ENCODE measurements at places on chromosomes 6 and 20.

DNA sequence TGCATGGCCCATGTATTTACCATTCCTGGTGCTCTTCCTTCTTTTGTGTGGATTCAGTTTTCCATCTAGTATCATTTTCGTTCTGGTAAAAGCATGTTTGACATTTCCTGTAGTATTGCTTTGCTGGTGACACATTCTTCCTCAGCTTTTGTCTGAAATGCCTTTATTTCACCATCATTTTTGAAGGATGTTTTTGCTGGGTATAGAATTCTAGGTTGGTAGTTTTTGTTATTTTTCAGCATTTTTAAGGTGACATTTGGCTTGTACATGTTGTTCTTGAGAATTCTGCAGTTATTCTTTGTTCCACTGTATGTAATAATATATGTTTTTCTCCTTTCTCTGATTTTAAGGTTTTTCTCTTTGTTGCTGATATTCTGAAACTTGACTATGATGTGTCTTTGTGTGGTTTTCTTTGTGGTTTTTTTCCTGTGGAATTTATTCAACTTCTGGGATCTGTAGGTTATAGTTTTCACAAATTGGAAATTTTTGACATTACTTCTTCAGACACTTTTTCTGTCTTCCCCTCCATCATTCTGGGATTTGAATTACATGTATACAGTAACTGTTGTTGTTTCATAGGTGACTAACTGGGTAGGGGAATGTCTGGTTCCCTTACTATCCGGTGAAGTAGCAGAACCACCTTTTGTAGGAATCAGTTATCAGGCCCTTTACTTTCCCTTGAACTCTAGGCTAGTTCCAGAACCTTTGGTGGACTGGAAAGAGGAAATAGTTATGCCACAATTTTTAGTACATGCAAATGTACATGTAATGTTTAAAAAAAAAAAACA lies 30.2 kb downstream of the SNX9 start:
- DNase-seq: no peak

DNA sequence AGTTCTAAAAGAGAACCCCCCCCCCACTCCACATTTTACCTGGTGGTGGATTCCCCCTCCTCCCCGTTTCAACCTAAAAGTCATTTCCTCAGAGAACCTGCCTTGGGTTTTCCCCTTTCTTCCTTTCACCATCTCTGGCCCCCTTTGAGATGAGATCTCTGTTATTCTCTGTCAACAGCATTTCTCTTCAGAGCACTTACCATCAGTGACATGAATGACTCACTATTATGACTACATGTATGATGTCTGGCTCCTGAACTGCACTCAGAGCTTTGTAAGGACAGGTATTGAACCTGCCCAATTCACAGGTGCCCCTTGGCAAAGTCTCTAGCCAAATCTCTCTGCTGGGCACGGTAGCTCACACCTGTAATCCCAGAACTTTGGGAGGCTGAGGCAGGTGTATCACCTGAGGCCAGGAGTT lies 61.4 kb upstream of the JARID2 start:
- DNase-seq: no peak

- peak; percentile 47 for DNase-seq
Observed at GRCh38 chr6:127290391-127291265, 24.0 kb downstream of the RNF146 start.

- no peak for DNase-seq
Observed at GRCh38 chr6:11467364-11467763, 70.2 kb upstream of the TMEM170B start.

- no peak for DNase-seq
Observed at GRCh38 chr6:25035174-25035511, 99.4 kb upstream of the RIPOR2 start.

- no peak for DNase-seq
Observed at GRCh38 chr6:160259143-160259425, 463 bp upstream of the SLC22A2 start.

DNA sequence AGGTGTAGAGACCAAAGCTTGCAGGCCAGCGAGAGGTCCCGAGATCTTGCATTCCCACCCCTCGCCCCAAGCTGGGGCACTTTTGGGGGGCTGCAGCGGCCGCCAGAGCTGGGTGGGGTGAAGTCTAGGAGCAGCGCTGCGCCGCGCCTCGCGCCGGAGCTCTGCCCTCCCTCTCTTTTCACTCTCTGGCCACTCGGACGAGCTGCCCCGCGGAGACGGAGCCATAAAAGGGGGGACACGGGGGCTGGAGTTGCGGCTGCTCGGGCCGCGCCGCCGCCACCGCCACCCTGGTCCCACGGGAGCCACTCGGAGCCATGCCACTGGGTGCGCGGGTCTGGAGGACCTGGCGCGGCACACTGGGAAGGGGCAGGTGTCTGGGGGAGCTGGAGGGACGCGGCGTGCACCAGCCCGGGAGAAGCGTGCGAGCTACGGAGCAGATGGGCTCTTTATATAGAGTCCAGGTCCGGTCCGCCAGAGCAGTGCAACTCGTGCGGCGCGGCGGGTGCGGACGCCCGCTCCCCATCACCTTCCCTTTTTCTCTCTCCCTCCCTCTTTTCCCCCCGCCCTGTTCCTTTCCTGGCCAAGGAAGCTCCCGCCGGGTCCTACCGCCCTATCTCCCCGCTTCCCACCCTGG lies 687 bp upstream of the HTR1B start:
- DNase-seq: no peak

GRCh38 chr6:112085286-112086065 lies 1.8 kb downstream of the TUBE1 start:
- DNase-seq: peak; percentile 62

GRCh38 chr6:37981626-37982025 lies 162.1 kb downstream of the ZFAND3 start:
- DNase-seq: no peak

- no peak for DNase-seq
Observed at GRCh38 chr20:5689463-5689862, 60.7 kb upstream of the SHLD1 start.

DNA sequence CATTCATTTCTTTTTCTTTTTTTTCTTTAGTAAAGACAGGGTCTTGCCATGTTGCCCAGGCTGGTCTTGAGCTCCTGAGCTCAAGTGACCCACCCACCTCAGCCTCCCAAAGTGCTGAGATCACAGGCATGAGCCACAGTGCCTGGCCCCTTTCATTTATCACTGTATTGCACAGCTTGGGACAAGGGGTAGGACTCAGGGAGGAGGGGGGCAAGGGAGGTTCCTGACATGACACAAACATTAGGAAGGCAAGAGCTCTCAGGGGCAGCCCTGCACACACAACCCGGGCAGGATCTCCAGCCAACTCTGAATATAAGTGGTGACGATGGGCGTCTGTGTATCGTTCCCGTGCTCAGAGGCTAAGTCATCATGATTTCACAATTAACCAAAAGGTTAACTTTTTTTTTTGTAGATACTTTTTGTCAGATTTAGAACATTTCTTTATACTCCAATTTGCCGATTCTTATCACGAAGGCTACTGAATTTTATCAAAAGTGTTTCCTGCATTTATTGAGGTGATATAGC lies 19.9 kb downstream of the SLC2A4RG start:
- no peak for DNase-seq

DNA sequence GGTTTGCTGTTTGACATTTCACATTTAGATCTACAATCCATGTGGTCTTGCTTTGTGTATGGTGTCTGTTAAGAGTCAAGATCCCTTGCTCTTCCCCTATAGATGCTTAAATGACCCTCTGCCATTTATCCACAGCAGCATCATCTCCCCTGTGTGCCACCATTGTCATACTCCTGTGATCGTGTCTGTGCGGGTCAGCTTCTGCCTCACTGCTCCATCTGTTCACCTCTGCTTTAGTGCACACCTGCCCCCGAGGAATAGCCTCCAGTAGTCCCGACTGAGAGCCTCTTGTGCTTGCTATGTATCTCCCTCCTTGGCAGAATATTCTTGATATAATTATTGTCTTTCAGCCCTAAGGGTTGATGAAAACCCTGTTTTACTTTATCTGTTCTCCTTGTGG lies 551.2 kb downstream of the CDH26 start:
- no peak for DNase-seq

DNA sequence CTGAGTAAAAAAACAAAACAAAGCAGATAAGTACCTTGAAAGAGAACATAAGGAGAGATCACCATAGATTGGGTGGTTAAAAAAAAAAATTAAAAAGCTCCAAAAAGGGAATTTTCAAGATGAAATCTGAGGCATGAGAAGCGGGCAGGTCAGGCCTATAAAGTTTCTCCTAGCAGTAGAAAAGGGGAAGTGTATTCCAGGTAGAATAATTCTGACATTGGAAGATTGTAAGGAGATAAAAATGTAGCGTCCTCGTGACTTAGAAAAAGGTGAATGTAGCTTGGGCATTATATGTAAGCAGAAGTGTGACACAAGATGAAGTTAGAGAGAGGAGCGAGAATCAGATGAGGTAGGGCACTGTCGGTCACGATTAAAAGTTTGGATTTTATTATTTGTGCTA lies 9.1 kb upstream of the ADGRB3 start:
- DNase-seq: no peak

- DNase-seq: no peak
Observed at GRCh38 chr20:15032352-15032622, 694.9 kb upstream of the FLRT3 start.

- DNase-seq: peak; percentile 13
Observed at GRCh38 chr6:100775667-100776066, 105.5 kb downstream of the ASCC3 start.

DNA sequence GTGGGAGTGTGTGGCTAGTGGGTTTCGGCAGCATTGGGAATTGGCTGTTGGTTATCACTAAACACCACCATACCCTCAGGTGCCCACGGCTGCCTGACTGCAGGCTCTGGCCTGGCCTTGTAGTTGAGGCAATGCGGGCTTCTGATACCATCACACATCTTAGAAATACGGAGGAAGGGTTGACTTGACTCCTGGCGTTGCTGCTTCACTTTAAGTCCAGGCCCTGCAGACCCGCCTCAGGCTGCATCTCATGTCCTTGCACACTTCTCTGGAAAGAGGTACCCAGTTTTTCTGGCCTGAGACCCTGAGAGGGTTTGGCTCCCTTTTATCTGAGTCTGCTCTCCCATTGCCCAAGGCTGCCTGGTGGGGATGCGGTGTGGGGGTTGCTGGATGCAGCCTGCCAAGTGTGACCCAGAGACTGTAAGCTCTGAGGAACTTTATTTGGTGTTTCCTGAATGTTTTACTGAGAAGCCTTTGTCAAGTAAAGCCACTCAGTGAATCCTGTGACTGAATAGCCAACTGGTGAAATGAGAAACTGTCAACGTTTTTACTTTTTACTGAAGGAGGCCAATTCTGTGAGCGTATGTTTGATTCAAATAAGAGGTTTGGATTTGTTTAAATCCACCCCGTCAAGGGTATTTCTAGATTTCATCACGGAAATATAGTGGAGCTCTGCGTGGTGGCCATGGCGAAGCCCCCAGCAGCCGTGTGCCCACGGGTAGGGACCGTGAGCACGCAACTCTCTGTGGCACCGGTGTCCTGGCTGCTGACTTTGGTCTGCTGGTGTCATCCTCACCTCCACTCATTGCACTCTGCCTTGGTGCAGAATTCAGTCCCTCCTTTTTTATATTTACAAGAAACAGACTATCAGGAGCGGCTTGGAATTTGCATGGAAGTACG lies 160.1 kb downstream of the DTNBP1 start:
- no peak for DNase-seq

- no peak for DNase-seq
Observed at GRCh38 chr6:119626884-119627619, 277.5 kb upstream of the MAN1A1 start.

DNA sequence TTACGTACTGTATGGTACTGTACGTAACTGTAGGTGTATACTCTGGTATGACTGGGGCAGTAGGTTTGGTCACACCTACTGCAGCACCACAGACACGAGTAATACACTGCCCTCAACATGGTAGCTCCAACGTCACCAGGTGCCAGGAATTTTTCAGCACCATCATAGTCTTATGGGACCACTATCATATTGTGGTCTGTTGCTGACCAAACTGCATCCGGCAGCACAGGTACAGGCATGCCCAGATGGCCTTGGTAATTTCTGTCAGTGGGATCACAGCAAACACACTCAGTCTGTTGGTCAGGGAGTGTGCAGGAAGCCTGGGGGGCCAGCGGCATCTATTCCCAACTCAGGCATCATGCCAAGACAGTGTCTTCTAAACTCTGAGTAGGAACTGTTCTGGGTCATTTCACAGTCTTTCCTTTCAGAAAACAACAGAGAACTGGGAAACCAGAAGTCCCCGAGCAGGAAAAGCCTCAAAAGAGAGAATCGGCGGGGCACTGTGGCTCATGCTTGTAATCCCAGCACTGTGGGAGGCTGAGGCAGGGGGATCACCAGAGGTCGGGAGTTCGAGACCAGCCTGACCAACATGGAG lies 5.8 kb downstream of the YTHDF1 start:
- no peak for DNase-seq

DNA sequence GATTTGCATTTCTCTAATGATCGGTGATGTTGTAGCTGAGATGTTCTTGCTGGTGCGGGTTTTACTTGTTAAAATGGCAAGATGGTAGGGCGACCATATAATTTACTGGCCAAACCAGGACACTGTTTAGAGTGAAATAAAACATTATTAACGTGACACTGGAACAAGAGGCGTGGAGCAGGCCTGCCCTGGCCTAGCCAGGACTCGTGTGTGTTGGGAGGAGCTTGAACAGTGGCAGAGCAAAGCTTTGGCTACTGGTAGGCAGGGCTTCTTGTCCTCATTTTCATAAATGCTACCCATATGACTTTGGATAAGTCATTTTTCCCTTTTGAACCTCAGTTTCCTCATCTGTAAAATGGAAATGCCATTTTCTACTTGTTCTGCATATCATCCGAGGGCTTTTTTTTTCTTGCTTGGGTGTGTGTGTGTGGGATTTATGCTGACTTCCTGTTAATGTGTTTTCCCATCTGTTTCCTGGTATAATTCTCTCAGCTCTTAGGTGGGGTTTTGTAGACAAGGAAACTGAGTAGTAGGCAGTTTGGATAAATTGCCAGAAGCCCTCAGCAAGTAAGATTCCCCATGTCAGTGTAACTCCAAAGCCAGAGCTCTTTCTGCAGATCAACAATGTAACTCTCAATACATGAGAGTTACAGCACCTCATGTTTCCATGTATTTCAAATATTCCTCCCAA lies 81.7 kb downstream of the TOX2 start:
- DNase-seq: no peak

- DNase-seq: no peak
Observed at GRCh38 chr20:9686455-9686854, 152.4 kb downstream of the PAK5 start.

GRCh38 chr20:44803383-44803941 lies 6.9 kb downstream of the RIMS4 start:
- DNase-seq: no peak

GRCh38 chr20:39298571-39299506 lies 336.7 kb downstream of the DHX35 start:
- no peak for DNase-seq

- DNase-seq: no peak
Observed at GRCh38 chr6:18897350-18897749, 510.2 kb downstream of the RNF144B start.

All from G401 (cell line).